T-helper 17 cell (primary cell): ENCODE measurements at places on chromosomes 6 and 20. TPM values are rescaled to one million over a fixed set of nuclear protein-coding genes. Genes with fewer than 3 reads are reported as not detected.

- no peak for DNase-seq
Measured at GRCh38 chr20:47318586-47319516, 37.6 kb downstream of the ZMYND8 start.

- no peak for DNase-seq
Measured at GRCh38 chr6:31615748-31616147, 714 bp downstream of the AIF1 start.

DNA sequence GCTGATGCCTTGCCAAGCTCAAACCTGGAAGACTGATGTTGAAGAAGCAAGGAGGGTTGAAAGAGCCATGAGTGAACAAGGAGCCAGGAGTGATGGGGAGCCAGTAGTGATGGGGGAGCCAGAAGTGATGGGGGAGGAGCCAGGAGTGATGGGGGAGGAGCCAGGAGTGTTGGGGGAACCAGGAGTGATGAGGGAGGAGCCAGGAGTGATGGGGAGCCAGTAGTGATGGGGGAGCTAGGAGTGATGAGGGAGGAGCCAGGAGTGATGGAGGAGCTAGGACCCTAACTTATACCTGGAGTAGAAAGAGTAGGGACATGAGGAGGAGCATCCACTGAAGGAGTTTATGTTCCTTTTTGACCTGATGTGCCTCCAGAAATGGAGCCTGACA lies 14.6 kb upstream of the CD93 start:
- DNase-seq, result no peak

DNA sequence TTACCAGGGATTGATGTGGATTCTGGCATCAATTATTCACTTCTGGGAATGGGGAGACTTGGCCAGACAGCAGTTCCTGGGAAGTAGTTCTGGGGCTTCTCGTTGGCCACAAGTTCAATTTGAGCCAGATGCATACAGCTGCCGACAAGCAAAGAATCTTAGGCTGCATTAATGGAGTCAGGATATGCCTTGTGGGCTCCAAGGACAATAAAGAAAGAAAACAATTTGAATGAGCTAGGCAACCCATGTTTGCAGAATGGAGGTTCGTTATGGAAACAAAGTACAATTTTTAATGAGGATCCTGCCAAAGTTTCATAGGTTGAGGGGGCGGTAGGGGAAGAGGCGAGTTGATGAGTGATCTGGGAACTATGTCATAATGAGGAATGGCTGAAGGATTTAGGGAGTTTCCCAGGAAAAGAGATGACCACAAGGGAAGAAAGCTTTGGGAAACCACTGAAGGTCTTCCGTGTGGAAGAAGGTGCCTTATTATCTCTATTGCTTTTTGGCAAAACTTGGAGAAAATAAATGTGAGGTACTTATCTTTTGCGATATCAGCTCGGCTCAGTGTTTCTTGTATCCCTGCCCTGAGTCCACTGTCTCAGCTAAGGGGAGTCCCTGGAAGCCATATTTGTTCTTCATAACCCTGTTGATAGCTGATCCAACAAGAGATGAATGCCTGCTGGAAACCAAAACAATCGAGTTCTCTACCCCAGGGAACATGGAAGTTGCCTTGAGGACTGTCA lies 181.0 kb upstream of the ZNF217 start:
- no peak for DNase-seq

DNA sequence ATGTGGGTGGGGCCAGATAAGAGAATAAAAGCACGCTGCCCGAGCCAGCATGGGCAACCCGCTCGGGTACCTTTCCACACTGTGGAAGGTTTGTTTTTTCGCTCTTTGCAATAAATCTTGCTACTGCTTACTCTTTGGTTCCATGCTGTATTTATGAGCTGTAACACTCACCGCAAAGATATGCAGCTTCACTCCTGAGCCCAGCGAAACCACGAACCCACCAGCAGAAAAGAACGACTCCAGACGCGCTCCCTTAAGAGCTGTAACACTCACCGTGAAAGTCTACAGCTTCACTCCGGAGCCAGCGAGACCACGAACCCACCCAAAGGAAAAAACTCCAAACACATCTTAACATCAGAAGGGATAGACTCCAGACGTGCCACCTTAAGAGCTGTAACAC lies 76.7 kb downstream of the TFAP2A start:
- DNase-seq, result no peak

DNA sequence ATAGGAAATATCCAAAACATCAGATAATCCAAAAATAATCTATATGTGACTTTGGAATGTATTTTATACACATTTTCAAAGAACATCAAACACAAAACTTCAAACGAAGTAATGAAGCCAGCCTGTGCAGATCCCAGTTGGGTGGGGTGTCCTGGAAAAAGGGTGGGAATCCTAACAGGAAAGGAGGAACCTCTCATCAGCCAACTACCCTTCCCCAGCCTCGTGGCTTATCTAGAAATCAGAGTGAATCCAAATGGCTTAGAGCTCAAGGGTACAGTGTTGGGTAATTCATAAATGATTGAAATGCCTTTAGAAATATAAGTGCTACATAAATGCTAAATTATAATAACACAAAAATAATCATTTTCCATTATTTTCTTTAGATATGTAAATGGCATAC lies 115.1 kb upstream of the SOX4 start:
- DNase-seq, result no peak

GRCh38 chr6:61649845-61650244 lies 636.2 kb downstream of the KHDRBS2 start:
- no peak for DNase-seq

- DNase-seq, result no peak
Measured at GRCh38 chr6:21500314-21501020, 93.1 kb upstream of the SOX4 start.

GRCh38 chr6:130725551-130725950 lies 101.7 kb upstream of the SMLR1 start:
- no peak for DNase-seq

DNA sequence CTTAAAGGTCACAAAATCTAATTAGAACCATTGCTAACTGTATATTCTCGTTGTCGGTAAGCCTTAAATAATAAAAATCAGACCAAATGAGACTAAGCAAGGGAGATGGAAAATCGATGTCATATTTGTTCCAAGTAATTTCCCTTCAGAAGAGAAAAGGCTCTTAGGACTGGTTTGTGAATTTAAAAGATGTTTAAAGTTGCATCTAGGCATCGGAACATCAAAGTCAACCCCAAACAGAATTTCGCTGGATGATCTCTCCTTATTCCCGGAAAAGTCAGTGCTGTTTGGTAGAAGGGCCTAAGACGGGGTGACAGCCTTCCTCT lies 63.8 kb downstream of the NPEPL1 start:
- DNase-seq, result no peak

GRCh38 chr6:3068329-3069214 lies at the start of gene RIPK1:
TSS of gene RIPK1 (plus strand) at chr6:3068494. CDS start at chr6:3076824, 8,330 bp downstream.
- DNase-seq, result peak; percentile 92

GRCh38 chr20:35385733-35386132 lies 26.0 kb downstream of the UQCC1 start:
- DNase-seq, result no peak

- DNase-seq, result no peak
Measured at GRCh38 chr6:2714111-2714895, 36.4 kb downstream of the MYLK4 start.

DNA sequence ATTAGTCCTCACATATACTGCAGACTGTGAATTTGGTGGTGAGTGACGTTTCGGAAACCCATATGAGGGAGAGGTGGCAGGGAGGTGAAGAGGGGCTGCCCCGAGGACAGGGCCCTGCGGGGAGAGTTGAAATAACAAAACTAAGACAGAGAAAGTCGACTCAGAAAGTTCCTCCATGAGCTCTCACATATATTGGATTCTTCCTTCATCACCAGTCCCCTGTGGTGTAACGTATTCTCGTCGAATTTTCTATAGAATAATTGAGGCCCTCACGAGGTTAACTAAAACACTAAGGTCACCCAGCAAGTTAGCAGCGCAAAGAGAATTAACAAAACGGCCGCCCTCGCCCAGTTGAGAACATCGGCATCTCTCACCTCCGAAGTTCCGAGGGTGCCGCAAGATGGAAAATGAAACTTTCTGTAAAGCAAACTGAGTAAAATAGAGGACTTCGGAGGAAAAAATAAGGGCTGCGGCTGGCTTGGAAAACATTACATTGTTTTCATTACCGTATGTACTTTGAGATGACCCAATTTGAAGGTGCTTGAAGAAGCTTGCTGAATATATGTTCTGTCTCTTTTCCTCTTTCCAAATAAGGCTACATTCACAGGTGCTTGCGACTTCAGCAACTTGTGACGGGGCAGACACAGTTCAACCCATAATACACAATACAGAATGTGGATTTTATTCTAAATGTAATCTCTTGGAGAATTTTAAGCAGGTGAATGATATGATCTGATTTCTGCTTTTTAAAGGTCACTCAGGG lies 490.9 kb upstream of the JARID2 start:
- peak; percentile 36 for DNase-seq

- DNase-seq, result no peak
Measured at GRCh38 chr6:36781669-36782068, 57.6 kb downstream of the CPNE5 start.

- no peak for DNase-seq
Measured at GRCh38 chr20:25271486-25272222, 23.8 kb downstream of the PYGB start.

- DNase-seq, result no peak
Measured at GRCh38 chr20:36998652-36999051, 47.1 kb upstream of the SAMHD1 start.

- DNase-seq, result no peak
Measured at GRCh38 chr6:131654326-131654725, 17.2 kb downstream of the ENPP3 start.

DNA sequence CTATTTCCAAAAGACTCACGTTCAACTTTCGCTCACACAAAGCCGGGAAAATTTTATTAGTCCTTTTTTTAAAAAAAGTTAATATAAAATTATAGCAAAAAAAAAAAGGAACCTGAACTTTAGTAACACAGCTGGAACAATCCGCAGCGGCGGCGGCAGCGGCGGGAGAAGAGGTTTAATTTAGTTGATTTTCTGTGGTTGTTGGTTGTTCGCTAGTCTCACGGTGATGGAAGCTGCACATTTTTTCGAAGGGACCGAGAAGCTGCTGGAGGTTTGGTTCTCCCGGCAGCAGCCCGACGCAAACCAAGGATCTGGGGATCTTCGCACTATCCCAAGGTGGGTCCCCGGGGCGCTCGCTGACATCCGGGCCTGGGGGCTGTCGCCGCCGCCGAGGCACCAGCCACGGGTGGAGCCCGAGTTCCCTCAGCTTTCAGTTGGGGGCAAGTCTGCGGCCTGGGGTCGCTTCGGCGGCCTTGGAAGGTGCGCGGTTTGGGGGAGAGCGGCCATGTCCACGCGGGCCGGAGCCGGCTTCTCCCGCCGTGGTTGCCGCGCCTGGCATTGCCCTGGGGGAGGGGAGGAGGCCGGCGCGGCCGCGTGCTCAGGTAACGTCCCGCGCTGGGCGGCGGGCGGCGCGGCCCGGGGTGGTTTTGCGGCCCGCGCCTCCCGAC lies 429 bp downstream of the AMD1 start:
- peak; percentile 27 for DNase-seq

DNA sequence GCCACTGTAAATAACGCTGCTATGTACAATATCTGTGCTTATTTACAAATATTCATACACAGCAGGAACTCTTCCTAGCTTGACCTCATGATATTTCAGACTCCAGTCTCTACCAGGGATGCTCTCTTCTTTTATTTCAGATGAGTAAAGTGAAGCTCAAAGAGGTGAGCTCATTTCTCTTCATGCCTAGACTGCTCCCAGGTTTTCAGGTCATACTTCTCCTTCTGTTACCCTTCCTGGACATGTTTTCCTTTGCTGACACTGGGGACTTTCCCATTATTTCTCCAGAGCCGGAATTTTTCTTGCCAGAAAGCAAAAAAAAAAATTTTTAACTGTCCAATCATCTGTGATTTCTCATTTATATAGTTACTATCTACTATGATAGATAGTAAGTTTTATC lies 147.2 kb upstream of the DST start:
- DNase-seq, result no peak

- no peak for DNase-seq
Measured at GRCh38 chr20:50085481-50086365, 27.2 kb downstream of the UBE2V1 start.

DNA sequence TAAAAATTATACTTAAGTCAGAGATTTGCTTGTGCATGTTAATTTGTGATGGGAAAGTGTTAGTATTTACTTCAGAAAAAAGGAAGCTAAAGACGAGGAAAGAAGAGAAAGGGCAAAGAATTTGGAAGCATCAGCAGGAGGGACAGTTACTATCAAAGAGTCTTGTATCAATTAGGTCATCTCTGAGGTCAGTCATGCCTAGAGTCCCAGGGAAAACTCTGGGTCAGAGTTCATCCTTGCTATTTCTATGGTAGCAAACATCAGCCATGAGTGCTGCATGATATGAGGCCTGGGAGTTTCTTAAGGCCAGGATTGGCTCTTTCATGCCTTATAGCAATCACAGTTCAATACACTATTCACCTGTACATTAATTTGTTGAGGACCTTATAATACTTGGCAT lies 292.9 kb downstream of the FARS2 start:
- no peak for DNase-seq

GRCh38 chr20:35111141-35111888 lies 18.7 kb upstream of the TRPC4AP start:
- DNase-seq, result no peak

- DNase-seq, result no peak
Measured at GRCh38 chr20:16390991-16391390, 182.3 kb downstream of the KIF16B start.

GRCh38 chr6:137019476-137020272 lies 25.1 kb downstream of the IL20RA start:
- no peak for DNase-seq

- no peak for DNase-seq
Measured at GRCh38 chr6:168326294-168327261, 7.0 kb upstream of the DACT2 start.

DNA sequence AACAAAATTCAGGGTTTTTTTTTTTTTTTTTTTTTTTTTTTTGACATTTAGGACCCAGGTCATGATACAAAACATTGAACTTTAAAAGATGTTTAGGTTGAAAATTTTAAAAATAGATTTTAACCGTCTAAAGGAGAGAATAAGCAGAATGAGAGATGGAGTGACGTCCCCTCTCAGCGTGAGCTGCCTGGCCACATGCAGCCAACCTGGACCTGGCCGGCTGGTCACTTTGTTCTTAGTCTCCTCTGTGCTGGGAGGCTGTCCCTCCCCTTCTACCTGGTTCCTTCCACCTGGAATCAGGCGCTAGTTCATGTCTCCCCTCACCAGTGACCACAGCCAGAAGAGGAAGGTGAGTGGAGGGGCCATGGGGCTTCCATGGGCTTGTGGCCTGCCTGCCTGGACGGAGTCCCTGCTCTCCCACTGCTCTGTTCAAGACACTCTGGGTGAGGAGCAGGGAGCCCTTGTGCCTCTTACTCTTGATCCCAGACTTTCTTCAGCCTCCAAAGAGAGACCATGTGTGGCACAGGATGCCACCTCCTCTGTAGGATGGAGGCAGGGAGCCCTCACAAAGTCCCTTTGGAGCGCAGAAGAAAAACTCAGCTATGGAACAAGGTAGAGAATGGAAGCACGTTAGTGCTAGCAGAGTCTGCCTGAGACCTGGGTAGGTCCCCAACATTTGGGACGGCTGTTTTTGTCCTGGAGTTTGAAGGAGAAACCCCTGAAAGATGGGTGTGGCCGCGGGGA lies 31.7 kb downstream of the IRF4 start:
- no peak for DNase-seq

RIPOR2 gene
- 364 TPM for total RNA-seq

GPR6 gene
- total RNA-seq, result not detected

PGC gene
- not detected for total RNA-seq

ERVFRD-1 gene
- not detected for total RNA-seq

ABHD16A gene
- 57.8 TPM for total RNA-seq

ZNF391 gene
- total RNA-seq, result 0.60 TPM

COL21A1 gene
- not detected for total RNA-seq

BCAS4 gene
- 8.5 TPM for total RNA-seq
